ENCODE measurements at places on chromosomes 4 and X.

- DNase-seq: no peak
Observed at GRCh38 chr4:30726090-30726675, 6.0 kb downstream of the PCDH7 start.

DNA sequence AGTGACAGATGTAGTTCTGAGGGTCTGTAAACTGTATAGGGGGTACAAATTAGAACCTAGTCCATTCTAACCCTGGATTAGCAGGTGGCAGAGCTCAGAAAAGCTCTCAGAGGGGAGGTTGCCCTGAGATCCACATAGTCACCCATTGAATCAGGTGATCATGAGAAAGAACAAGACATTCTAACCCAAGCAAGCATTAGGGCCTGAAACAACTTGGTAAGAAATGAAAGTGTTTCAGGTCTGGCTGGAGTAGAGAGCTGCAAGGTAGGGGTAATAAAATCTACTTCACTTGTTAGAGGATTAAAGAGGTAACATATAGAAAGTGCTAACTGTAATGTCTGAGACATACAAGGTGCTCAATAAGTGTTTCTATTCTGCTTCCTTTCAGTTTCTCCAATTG, 8.8 kb upstream of the BMP2K start:
- DNase-seq: no peak

- no peak for DNase-seq
Observed at GRCh38 chr4:19348746-19349145, 903.0 kb upstream of the SLIT2 start.

GRCh38 chr4:81523672-81524327, 52.1 kb upstream of the RASGEF1B start:
- peak; percentile 21 for DNase-seq

DNA sequence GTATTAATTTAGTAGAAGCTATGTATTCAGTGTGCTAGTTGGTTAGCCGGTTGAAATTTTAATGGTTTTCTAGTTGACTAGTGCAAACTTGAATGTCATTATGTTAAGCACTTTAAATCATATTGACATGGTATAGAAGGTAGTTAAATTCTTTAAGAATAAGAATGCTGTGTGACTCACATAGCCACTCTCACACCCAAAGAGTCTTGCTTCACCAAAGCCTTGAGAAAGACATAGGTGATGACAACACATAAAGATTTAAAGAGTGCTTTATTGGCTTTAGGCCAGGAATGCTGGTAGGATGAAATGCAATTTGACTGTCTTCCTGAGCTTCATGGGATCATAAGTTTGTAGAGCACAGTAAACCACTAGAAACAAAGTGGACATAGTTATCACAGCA, 85.3 kb downstream of the DCAF8L2 start:
- no peak for DNase-seq

GRCh38 chrX:46250151-46250550, 295.1 kb downstream of the ZNF674 start:
- DNase-seq: no peak

DNA sequence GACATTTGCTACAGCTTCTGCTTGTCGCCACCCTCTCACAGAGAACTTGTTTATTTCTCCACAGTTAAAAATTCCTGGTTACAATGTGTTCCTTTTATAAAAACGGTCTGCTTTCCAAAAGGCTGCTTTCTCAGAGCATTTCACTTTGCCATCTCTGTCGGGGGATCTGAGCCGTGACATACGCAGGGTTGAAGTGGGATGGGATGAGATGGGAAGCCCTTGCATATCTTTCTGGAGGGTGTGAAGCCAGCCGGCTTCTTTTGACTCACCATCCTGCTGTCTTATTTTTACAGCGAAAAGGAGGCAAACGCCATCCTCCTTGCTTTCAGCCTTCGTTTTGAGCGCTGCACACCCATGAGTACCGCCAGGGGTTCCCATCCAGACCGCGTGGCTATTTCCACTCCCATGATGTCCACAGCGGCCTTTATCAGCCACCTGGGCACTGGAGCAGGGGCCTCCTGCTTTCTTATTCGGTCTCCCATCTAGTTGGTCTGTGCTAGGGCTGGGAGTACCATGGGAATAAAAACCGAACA, 99.8 kb upstream of the GATB start:
- DNase-seq: no peak

- DNase-seq: no peak
Observed at GRCh38 chr4:52126226-52126625, 75.1 kb downstream of the SPATA18 start.

- DNase-seq: no peak
Observed at GRCh38 chr4:105944540-105944939, 49.3 kb downstream of the NPNT start.

GRCh38 chr4:140049024-140049848, 104.7 kb downstream of the MAML3 start:
- peak; percentile 97 for DNase-seq

DNA sequence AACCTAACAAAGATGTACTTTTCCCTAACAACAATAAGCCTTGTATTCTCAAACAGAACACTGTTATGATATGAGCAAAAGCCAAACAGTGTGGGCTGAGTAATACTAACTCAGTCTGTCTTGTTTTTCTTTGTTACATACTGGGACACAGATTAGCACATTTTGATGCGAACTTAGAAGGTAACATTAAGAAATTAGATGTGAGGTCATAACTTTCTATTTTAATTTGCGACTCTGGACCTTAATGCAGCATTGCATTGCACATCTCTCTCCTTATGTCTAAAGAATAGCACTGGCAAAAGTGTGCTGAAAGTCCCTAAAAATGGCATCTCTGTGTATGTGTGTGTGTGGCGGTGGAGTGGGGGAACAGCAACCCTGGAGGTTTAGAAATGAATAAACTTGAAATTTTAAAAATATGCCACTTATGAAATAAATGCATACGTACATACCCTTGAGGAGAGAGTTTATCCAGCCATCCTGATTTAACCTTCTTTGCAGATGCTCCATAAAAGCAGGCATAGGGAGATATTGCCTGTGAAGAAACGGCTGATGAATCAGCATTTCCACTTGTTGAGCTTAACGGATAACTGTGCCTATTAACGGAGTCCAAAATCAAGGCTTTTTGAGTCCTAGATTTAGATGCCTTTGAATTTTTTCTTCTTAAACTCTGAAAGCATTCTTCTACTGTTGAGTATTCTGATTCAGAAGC, 34.2 kb downstream of the ARAP2 start:
- no peak for DNase-seq

GRCh38 chr4:149793459-149793858, 22.2 kb downstream of the IQCM start:
- DNase-seq: no peak

DNA sequence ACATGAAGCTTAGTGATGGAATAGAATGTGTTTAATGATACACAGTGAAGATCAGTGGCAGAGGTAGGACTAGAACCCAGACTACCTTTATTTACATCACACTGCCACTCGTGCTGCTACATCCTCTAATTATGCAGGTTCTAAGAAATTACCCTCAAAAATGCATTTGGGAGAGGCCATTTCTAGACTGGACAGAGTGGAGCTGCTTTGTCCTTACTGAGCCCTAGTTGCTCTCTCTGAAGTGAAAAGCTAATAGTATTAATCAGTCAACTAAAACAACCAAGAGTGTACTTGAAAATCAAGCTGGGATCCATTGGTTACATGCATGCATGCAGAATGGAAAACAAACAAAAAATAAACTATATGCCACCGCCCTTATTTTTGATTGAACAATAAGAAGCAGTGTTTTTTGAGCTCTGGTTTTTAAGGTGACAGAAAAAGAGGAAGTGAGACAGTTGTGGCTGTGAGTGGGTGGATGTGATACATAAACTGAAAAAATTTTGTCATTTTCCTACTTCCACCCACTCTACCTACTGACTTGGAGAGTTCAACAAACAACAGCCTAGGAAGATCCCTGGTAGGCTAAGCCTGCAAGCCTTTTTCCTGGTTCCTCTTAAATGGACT, 6.8 kb upstream of the VSIG4 start:
- no peak for DNase-seq

DNA sequence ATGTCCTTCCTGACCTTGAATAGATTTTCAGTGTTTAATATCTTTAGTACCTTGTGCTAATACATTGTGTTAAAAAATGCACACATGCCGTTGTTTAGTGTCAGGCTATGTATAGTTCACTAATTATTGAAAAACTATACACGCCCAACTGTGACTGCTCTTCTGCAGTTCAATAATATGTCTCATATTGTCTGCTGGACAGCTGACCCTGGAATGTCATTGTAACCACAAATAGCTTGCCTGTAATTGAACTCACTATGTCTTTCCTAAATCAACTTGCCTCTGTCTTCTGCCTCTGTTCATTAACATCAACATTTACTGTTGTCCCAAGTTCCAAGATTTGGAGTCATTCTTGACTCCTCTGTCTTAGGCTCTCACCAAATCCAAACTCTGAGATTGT, 114.5 kb downstream of the TMA16 start:
- no peak for DNase-seq

DNA sequence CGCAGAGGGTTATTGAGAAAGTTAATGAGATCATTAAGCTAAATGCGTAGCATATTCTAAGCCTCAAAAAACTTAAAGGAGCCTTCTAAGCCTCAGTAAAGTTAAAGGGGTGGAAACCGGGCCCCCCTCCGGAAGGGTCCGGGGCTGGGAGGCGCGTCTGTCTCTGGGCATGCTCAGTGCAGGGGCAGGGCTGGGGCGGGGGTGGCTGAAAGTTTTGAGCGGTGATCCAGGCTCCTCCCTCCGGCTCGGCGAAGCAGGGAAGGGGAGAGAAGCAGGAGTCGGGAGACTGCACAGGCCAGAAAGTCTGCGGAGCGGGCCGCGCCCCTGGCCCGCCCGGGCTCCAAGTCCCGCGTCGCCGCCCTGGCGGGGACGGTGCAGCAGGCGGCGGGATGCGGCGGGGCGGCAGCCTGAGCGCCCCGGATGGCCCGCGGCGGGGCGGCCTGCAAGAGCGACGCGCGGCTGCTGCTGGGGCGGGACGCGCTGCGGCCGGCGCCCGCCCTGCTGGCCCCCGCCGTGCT, at the start of gene EVC:
Gene EVC, plus strand, starts transcription at position 241 of the 518 bp plus-strand sequence. Its CDS starts 180 bp downstream, at position 421.
- DNase-seq: peak; percentile 31

DNA sequence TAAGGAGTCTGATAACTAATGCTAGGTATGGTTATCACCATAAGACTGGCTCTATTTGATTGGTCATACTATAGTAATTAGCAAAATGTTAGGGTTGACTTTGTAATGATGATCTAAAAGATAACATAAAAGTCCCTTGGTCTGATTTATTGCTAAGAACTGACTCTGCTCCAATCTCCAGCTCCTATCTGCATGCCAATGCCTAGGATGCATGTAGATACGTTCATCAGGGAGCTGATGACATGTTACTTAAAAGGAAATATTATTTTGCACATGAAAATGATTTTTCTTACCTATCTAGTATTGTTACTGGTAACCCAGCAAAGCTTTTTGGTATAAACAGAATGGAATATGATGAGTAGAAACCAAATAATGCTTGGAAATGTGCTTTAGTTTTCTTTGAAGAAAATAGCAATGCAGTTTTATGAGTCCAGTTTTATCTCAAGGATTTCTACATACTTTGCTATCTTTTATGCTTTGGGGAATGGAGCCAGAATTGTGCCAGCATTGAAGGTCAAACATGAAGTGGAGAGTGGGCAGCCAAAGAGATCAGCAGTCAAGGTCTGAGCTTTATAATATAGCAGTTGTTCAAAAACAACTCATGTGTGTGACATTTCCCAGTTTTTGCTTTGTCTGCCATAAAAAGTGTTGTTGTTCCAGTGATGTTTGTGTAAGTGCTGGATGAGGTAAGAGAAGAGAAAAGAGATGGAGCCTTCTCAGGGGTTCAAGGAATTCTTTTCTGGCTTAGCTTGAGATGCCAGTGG, 121.0 kb downstream of the ARHGAP24 start:
- DNase-seq: no peak

DNA sequence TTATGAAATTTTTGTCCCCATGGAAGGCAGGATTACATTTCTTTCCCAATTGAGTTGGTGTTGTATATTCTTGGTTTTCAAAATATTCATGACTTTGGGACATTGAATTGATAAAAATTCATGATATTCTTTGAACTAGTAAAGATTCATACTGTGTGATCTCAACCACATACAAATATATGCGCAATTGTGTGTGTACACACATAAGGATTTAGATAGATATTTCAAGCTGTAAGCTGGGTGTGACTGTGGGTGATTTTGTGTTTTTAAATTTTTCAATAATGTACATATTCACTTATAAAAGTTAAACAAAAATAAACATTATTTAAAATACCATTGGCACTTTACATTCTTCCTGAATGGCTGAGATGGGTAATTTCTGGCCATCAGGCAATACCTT, 19.5 kb upstream of the VSIG1 start:
- no peak for DNase-seq

- DNase-seq: no peak
Observed at GRCh38 chrX:57286507-57287251, at the start of gene FAAH2. Gene FAAH2 (plus strand): TSS chrX:57286706. CDS start chrX:57286826, 120 bp downstream.

DNA sequence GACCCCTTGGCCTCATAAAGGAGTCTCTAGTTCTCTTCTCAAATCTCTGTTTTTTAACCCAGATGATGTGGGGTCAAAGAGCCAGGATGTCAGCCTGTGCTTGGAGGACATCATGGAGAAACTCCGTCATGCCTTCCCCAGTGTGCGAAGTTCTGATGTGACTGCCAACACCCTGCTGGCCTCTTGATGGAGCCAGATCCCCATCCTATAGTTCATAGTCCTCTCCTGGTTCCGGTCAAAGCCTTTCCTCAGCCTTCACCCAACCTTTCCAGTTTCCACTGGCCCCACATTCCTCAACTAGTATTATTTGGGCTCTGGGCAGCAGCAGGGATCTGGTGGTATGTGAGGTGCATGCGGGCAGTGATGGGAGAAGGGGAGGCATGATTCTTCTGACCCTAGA, 30.7 kb downstream of the TAF7L start:
- DNase-seq: peak; percentile 34

DNA sequence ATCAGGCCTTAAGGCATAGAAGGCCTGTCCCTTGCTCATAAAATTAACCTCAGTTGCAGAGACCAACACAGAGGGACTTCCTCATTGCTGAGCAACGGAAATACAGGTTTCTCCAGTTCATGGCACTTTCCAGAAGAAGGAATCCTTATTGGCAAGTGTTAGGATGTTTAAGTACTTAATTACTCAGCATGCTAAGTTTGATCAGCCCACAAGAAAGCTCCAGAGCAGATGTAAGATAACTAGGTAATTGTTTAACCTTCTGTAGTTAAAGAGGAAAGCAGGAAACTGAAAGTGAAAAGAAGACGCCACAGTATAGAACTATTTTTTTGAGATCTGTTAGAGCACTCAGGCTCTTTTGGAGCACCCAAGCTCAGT, 33.5 kb downstream of the SMS start:
- DNase-seq: no peak

- peak; percentile 5 for DNase-seq
Observed at GRCh38 chr4:176054942-176055341, 10.7 kb upstream of the WDR17 start.

- peak; percentile 20 for DNase-seq
Observed at GRCh38 chrX:23334848-23335599, at the start of gene PTCHD1. Gene PTCHD1 (plus strand): TSS chrX:23334849. CDS start chrX:23334876, 27 bp downstream.
